Hematopoietic multipotent progenitor cell treated with erythropoietin and hydrocortisone succinate and interleukin-3 and kit ligand, for 6 days (in vitro differentiated cells): ENCODE measurements at places on chromosomes 5 and 9.
A peak's percentile ranks its signal among the peaks of the same experiment; 100 is the strongest.

GRCh38 chr5:56002303-56002702 is 7.5 kb upstream of the IL6ST start:
- no peak for DNase-seq

GRCh38 chr5:125065741-125066140 is 319.3 kb upstream of the ZNF608 start:
- DNase-seq = no peak

GRCh38 chr5:14534773-14535172 is 46.8 kb upstream of the OTULINL start:
- no peak for DNase-seq

DNA sequence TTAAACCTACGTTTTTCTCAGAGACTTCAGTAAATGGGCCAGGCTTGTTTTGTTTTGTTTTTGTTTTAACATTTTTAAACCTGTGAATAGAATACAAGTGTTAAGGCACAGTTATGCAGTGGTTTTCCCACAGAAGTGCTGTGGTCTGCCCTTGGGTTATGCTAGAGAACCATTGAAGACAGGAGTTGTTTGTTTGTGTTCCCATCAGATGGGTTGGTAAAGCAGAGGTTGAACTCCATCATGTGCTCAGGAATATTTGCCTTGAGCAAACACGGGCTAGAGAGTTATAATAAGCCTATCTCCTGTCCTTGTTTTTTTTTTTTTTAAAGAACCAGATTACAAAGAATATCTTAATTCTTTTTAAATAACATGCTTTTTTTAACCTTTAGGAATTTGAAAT is 28.5 kb downstream of the RHOBTB3 start:
- no peak for DNase-seq

DNA sequence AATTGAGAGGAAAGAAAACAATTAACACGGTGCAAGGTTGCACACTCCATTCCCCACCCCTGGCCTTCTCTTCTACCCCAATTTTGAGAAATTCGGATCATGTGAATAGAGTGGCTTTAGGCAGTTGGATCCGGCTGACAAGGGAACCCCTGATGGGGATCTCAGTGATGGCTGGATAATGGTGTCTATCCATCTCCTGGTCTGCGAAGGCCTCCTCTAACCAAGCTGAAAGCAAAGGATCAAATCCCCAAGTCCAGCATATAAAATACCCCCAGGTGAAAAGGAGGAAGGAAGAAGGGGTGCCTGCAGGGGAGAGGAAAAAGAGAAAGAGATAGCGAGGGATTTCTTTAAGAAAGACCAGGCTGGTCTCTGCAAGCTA is 16.0 kb downstream of the NR2F1 start:
- no peak for DNase-seq

- DNase-seq = no peak
These were observed 19.2 kb downstream of the NDUFS6 start for GRCh38 chr5:1820381-1820780.

GRCh38 chr5:134095887-134096589 is 18.4 kb upstream of the TCF7 start:
- no peak for DNase-seq

- no peak for DNase-seq
These were observed 268.6 kb upstream of the PTGER4 start for GRCh38 chr5:40410964-40411635.

DNA sequence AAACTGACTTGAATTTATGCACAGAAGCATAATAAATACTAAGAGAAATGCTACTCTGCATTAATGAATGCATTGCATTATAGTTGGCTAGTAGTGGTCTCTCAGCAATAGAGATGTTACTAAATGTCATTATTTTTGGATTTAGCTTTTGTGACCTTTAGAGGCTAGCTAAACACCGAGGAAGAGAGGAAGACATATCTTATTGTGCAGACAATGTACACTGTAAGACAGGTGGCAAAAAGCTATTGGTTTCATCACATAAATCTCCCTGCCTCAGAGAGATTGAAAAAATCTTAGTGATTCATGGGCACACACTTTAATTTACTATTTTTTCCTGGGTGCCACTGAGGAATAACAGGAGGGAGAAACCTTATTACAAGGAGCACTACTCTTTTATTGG is 435.9 kb downstream of the TMEM232 start:
- no peak for DNase-seq

DNA sequence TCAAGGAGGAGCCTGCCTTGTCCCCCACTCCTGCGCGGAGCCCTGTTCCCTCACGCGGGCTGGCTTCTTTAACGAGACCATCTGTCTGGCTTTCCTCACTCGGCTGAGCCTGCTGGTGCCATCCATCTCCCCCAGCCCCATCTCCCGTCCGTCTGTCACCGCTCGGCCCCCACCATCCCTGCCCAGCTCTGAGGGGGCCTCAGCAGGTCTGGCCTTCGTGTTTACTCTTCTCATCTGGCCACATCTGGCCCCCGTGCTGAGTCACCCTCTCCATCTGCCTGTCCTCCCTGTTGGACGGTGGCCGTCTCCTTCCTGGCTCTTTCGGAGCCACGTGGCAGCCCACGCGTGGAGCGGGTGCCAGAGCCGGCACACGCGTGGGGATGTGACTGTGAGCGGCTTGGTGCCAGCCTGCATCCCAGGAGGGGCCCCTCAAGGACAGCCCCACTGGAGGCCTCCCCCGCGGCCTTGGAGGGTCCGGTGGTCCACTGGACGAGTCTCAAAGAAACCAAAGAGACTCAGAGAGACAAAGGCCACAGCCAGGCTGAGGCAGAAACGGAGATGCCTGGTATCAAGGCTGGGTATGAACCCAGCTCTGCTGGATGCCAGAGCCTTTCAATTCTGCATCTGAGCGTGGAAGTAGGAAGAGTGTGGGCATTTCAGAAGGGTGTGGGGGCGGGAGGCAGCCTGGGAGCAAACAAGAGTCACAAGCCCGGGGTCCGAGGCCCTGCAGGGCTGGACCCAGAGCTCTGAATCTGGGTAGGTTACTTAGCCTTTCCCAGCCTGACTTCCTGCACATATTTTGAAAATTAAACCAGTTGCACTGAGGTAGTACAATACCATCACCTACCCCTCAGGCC is 76.7 kb upstream of the UNC5A start:
- DNase-seq = no peak

DNA sequence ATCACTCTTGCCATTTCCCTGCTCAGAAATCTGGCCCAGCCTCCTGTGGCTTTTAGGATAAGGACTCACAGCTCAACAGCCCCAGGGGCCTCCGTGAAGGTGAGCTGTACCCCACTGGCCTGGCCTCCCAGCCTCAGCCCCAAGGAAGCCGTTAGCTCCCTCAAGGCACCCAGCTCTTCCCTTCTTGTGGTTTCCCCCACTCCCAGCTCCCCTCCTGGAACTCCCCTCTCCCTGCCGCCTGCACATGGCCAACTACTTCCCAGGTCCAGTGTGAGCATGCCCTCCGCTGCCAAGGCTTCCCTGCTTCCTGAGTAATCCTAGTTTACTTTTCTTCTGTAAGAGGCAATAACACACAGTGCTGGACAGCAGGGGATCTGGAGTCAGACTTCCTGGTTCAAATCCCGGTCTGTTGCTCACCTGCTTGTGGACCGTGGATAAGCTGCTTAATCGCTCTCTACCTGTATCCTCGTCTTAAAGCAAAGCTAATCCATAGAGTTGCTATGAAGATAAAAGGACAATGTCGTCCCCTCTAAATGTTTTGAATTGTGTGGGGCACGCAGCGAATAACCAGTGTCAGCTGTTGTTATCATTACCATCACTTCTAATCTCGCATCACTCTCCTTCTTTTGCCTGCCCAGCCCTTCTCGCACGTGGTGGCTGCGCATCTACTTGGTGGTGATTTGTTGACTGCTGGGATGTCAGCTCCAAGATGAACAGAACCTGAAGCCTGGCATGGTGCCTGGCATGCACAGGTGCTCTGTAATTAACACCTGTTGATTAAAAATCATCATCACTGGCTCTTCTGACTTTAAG is 86.6 kb downstream of the C5orf15 start:
- DNase-seq = no peak

DNA sequence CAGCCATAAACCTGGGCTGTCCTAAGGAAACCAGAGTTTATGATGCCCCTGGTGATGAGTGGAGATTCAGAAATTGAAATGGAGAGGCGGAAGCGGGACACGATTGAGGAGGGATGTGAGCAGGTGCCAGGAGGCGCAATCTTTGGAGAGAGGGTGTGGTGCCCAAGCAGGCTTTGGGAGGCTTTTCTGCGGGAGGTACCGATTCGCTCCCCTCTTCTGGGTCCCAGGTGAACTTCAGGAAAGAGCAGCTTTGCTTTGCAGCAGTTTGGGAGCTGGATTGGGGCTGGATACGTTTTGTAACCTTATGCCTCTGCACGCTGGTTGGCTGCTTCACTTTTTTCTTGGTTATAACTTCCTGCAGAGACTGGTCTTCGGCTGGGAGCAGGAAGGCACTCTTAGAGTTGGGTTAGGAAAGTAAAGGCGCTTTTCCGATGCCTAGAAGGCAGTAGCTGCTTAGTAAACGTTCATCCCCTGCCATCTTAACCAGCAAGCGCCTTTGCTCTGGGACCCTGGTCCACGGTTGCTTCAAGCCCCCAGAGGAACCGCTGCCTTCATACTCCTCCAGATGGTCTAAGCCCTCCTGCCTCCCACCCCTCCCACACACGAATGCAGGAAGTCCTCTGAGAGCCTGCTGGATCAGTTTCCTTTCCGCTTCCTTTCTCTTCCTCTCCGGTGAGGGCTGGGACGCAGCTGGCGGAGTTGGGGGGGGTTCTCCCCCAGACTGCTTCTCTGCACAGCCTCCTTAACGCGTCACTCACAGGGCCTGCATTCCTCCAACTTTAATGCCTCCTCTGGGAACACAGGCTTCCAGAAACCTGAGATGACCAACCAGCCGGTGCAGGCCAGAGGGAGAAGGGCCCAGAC is 15.2 kb upstream of the NEK6 start:
- no peak for DNase-seq

DNA sequence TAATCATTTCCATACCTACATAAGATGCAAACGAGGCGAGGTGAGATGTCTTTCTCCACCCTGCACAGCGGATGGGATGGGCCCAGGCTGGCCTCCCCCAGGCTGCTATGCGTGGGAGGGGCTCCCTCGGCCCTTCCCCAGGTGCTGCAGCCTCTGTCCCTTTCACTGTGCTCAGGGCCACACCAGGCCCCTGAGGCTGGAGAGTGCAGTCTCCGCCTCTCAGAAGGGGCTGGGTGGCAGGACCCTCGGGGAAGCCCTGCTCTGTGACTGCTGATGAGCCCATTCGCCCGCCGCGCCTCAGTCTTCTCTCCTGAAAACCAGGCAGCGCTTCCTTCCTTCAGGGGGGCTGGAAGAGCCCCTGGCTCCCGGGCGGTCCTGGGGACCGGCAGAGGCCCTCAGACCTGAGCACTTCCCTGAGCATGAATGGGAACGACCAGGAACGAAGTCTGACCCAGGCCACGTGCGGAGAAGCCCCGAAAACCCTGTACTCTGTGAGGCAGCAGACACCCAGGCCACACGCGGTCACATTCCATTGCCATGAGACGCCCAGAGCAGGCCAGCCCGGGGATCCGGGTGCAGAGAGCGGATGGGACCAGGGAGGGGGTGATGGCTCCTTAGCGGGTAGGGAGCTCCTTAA is 21.9 kb upstream of the NOTCH1 start:
- no peak for DNase-seq

DNA sequence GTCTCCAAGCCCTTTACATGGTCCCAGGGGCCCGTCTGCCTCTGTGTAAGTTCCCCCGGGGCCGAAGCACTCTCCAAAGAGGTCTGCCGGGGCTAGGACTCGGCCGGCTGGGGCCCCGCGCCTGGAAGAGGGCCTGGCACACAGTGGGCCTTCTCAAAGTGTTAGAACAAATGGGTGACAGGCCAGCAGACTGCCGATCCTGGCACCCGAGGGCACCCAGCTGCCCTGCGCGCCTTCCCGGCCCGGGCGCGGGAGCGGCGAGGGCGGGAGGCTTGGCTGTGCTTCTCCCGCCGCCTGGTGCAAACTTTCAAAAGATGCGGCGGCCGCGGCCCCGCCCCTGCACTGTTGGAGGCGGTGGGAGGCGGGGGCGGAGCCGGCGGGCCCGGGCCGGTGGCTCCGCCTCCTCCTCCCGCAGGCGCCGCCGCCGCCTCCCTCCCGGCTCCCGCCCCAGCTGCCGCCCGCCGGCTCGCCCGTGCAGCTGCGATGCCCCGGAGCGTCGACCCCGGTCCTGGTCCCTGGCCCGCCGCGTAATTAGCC is at the start of gene NEURL1B:
Gene NEURL1B, plus strand, starts transcription at position 442 of the 537 bp plus-strand sequence. CDS start 144 bp downstream, outside the sequence.
- peak; percentile 85 for DNase-seq

GRCh38 chr5:311963-312362 is 9.6 kb upstream of the AHRR start:
- no peak for DNase-seq

DNA sequence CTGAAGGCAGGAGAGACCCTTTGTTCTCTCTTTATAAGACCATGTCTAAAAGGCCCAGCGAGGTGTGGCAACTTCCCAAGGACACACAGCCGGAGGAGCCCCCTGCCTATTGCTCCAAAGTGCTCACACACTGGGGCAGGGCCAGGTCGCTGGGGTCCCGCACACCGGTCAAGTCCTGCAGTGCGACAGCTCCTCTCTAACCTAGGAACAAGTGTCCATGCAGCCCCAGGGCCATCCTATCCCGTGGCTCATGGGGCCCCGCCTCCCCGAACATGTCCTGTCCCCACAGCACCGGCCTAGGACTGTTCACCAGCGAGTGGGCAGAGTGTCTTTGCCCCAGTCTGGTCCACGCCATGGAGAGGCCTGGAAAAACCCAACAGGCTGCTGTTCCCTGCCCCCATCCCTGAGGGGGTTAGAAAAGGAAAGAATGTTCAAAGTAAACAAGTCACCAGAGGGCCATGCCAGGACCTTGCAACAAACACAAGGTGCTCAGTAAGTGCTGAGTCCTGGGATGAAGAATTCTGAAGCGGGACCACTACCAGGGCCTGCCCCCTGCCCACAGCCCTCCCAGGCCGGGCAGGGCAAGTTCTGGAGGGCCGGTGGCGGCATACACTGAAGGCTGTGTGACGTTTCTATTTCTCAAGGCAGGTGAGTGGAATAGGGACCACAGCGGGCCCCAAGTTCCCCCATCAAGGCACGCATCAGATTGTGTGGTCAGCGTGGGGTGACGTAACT is 938 bp downstream of the NINJ1 start:
- peak; percentile 76 for DNase-seq

DNA sequence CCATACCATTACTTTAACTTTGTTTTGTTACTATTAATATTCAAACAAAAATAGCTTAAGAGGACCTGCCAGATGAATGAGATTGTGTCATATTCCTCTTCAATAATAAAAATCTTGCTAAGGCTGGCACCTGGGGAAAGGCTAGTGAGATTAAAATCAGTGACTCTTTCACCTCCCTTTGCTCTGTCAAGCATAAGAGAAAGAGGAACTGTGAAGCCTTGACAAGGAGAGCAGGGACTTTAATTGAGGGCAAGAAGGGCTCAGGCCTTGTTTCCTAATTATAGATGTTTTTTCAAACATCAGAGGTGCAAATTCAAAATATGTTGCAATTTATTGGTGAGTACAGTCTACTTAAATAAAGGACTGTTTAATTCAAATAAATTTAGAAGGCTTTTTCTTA is 91.7 kb downstream of the SPATA31D1 start:
- DNase-seq = no peak

- peak; percentile 75 for DNase-seq
These were observed 155.8 kb upstream of the SMIM23 start for GRCh38 chr5:171629628-171630349.

- no peak for DNase-seq
These were observed 40.8 kb upstream of the GNPDA1 start for GRCh38 chr5:142053426-142054151.
